Right cardiac atrium (tissue), 5 donors: ENCODE measurements at places on chromosomes 3 and 15.

GRCh38 chr15:84889991-84890669, 5.7 kb downstream of the SLC28A1 start:
- no peak for DNase-seq

DNA sequence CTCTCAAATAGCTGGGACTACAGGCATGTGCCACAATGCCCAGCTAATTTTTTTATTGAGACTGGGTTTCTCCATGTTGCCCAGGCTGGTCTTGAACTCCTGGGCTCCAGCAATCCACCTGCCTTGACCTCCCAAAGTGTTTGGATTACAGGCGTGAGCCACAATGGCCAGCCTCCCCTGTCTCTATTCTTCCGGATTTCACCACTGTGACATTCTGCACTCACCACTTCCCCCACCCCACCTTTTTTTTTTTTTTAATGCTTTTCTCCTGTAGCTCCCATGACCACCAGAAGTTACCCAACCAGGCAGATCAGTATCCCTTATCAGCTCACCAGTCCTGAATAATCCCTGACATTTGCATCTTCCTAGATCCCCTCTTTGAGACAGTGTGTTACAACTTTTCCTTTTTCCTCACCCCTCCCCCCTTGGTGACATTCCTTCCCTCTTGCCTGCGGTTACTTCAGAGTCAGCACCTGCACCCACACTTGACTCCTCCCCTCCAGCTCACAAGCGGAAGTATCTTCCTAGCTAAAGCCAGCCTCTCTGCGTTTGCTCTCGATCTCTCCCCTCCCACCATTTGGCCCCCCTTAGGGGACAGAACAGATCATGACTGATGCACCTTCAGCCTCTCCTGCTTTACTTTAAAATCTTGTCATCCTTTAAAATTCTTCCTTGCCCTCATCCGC, 13.5 kb upstream of the ZNF592 start:
- no peak for DNase-seq

GRCh38 chr3:52893723-52894122, 3.6 kb downstream of the STIMATE start:
- DNase-seq: peak; percentile 60

DNA sequence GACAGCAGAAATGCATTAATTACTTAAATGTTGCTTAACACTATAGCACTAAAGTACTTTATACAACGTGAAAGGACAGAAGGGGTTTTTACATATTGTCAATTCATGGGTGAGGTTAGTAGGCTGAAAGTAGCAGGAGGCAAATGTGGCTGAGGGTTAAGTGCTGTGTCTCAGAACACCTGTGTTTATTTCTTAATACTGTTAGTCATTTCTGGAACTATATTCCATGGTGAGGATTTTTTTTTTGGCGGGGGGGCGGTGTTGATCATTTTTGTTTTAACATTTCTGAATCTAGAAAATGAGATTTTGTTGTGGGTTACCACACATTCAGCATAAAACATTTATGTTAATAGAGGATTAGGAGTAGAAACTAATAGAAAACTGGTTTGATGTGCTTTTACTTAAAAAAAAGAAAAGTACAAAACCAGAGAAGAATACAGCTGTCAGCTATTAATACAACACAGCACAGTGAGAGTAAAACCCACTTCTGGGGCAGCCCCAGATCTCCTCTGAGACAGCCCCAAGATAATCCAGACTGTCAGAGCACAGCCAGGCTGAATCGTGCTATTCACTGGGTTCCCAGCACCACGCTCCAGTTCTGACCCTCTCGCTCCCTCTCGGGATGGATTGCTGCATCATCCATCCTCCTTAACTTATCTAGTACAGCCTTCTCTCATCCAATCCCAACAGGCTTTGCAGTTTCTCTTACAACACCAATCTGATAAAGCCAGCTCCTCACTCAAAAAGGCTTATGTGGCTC, 307.7 kb downstream of the TUSC7 start:
- no peak for DNase-seq

DNA sequence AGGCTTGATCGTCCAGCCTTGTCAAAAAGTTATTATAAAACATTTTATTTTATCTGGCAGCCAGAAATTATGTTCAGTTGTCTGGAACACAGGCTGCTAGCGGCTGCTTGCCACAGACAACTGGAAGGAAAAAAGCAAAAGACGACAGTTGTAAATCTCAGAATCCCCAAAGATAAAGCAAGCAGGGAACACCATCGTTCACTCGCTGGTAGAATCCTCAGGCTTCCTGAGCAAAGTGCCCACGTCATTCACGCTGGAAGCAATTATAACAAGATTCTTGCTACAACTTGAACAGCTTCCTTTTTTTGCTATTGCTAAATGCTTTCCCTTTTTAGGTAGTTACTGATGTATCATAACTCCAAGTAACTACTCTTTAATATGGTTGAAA, 33.6 kb downstream of the ADAMTS17 start:
- no peak for DNase-seq

DNA sequence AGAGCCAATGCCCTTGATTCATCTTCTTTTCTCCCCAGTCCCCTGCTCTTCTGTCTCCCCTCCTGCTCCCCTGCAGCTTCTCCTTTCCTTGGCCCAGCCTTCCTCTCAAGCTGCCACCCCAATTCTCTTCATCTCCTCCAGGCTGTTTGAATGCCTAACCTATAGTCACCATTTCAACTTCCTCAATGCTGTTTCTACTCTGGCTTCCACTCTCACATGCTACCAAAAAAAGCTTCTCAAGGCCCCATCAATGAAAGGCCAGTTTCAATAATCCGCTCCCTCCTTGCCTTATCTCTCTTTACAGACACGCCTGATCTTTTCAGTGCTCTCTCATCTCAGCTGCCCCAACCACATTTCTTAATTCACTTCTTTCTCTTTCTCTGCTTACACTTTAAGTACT, 212.2 kb upstream of the GPR149 start:
- no peak for DNase-seq

- no peak for DNase-seq
Measured at GRCh38 chr3:63724987-63725386, 72.5 kb downstream of the SNTN start.

DNA sequence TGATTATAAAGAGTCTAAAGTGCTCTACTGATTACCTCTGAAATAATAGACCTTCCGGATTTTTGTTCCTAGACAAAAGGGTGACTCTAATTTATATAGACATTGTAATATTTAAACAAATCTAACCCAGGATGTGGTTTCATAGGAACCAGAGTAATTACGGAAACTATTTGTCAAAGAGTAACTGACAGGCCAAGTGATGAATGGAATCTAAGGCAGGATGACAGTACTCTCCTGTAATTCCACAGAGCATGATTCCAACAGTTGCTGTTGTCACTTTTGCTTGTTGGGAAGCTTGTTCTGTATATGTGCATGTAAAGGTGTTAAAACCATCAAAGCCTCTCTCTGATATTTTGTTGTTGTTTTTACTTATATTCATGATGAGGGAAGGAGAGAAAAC, 1141.0 kb downstream of the IGSF11 start:
- DNase-seq: no peak

- no peak for DNase-seq
Measured at GRCh38 chr15:41987925-41988275, 15.5 kb upstream of the EHD4 start.

- no peak for DNase-seq
Measured at GRCh38 chr3:190238871-190239270, 83.4 kb downstream of the CLDN1 start.

DNA sequence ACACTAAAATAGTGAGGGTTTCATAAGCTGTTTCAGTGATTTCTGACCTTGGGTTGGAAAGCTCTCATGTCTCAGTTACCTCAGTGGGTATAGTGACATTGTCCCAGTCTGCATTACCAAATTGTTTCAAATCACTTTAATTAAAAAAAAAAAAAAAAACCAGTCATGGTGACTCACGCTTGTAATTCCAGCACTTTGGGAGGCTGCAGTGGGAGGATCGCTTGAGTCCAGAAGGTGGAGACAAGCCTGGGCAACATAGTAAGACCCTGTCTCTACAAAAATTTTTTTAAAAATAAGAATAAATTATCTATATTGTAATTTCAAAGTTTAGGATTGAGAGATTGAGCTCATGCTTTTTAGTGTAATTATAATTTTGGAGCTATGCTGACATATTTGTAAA, 78.0 kb downstream of the MBNL1 start:
- DNase-seq: no peak

GRCh38 chr3:9008550-9009255, 45.4 kb upstream of the RAD18 start:
- DNase-seq: no peak

DNA sequence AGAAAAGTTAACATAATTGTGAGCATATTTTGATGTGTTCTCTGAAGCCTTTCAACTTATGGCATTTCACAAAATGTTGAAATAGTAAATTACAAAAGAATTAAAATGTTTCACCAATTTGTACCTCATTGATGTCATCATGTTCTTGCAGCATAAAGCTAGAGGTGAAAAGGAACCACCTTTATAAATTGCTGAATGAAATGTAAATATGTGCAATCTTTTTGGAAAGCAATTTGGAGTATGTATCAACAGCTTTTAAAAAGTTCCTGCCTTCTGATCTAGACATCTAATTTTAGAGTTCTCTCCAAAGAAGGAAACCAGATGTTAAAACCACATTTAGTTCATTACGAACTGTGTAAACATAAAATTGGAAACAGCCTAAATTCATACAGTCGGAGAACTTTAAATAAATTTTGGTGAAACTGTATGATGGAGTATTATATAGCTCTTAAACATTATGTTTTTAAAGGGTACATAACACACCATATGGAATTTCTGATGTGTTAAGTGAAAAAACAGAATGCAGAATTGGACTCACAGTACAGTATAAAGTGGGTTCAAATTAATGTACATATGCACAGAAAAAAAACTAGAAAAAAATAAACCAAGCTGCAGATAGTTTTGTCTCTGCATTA, 311.2 kb upstream of the NAALADL2 start:
- DNase-seq: no peak

DNA sequence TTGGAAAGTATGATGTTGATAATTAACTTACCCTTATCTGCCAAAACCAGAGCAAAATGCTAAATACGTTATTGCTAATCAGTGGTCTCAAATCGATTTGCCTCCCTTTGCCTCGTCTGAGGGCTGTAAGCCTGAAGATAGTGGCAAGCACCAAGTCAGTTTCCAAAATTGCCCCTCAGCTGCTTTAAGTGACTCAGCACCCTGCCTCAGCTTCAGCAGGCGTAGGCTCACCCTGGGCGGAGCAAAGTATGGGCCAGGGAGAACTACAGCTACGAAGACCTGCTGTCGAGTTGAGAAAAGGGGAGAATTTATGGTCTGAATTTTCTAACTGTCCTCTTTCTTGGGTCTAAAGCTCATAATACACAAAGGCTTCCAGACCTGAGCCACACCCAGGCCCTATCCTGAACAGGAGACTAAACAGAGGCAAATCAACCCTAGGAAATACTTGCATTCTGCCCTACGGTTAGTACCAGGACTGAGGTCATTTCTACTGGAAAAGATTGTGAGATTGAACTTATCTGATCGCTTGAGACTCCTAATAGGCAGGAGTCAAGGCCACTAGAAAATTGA, 59.7 kb downstream of the DCUN1D1 start:
- DNase-seq: peak; percentile 13

- DNase-seq: no peak
Measured at GRCh38 chr3:146020969-146021368, 140.0 kb downstream of the PLOD2 start.

- DNase-seq: no peak
Measured at GRCh38 chr3:1717524-1717923, 381.1 kb upstream of the CNTN4 start.

DNA sequence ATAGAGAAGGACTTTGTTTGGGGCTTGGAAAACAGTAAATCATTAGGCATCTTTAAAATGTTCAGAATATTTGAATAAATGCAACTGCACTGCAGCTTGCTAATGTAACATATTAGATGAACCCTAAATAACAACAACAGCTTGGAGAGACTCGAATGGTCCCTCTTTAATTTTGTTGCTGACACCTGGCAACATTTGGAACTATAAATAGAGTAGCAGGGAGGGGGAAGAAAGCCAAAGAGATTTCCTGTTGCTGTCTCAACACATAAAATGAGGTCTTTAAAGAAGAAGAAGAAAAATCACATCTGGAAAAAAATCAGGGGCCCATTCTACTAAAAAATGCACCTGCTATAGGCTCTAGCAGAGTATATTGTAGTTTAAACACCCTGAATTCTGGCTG, 49.9 kb upstream of the DPPA4 start:
- DNase-seq: no peak

DNA sequence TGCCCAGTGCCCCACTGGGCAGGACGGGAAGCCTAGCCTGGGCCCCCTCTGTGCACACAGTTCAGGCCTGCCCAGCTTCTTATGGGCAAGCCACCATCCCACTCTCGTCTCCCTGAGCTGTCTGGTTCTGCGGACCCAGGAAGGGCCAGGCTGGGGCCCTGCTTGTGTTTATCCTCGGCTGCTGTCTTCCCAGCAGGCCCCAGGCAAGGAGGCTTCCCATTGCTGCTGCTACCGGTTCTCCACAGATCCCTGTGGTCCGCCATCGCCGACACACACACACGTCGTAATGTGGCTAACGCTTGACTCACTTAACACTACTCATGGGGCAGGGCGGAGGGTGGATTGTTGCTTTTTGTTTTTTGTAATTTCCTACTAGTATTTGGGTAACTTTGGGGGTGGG, 52.4 kb upstream of the SLC6A1 start:
- DNase-seq: peak; percentile 26

GRCh38 chr15:49741712-49742111, 120.9 kb downstream of the DTWD1 start:
- DNase-seq: peak; percentile 50

DNA sequence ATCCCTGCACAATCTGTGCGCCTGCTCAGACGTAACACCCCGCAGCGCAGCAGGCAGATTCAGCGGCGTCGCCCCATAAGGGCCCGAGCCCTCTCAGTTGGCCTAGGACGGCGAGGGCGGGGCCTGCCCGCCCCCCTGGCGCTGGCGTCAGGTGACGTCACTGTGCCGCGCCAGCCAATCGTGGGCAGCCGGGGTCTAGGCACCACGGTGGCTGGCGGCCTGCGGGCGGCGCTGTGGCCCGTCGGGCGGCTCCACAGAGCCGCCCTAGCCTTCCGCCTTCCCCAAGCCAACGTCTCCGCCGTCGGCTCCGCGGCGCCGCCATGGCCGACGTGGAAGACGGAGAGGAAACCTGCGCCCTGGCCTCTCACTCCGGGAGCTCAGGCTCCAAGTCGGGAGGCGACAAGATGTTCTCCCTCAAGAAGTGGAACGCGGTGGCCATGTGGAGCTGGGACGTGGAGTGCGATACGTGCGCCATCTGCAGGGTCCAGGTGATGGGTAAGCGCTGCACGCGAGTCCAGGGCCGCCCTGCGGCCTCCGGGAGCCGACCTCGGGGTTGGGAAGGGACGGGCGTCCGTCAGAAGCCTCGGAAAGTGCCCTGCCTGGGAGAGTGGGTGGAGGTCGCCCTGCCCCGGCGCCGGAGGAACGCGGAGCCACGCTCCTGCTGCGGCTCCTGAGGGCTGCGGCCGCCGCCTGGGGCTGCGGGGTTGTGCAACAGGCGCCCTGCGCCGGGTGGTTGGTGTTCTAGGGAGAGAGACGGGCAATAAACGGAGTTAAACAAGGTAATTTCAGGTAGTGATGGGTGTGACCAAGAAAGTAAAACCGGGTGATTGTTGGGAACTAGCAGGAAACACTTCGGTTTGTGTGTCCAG, at the start of gene RNF7:
Gene RNF7, plus strand, starts transcription at position 277 of the 869 bp plus-strand sequence. Its CDS starts 44 bp downstream, at position 321.
- peak; percentile 95 for DNase-seq

DNA sequence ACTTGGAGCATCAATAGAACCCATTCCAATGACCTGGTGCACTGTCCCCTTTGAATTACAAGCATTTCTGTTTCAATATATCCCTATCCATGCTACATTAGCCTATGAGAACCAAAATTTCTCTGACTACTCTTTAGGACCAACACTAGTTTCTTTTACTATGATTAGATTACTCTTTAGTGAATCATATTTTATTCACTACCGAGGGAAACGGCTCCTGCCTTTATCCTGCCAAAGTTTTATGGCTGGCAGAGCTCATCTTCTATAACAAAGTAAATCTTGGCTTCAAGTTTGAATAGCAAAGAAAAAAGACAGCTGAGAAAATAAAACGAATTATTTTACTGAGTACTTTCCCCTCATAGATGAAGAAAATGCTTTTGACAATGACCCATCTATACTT, 120.9 kb downstream of the SLC9A9 start:
- DNase-seq: no peak
